ENCODE measurements at places on chromosomes 16 and 17. TPM values are rescaled to one million over a fixed set of nuclear protein-coding genes. Genes with fewer than 3 reads are reported as not detected.

- no peak for DNase-seq
Observed at GRCh38 chr17:42169351-42169750, 11.6 kb downstream of the KCNH4 start.

DNA sequence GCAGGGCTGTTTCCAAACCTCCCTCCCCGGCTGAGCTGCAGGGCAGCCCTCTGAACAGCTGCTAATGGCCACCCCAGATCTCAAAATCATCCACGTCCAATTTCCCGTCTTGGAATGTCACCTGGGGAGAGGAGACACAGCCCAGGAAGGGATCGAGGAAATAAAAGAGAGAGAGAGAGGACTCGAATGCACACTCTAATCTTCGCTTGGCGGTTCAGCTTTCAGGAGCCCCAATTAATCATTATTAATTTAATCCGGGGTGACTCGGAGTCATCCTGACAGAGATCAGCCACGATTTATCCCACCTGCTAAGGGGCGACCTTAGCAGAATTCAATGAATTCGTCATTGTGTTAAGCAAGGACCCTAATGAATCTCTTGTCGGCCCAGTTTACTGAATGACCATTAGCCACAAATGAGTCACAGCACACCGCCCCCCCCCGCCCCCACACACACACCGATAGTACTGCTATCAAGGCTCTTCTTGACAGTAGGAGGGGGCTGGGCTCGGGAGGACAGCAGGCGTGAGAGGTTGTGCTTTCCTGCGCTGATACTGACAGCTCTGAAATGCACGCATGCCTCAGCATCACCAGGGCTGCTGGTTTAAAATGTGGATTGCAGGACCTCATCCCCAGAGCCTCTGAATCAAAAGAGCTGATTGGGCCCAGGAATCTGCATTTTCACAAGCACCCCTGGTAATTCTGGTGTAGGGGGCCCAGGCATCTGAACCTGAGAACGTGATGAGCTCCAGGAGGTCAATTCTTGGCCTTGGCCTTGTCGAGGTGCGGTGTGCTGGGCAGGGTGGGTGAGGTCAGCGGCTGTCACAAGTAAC is 190.0 kb upstream of the CIBAR2 start:
- peak; percentile 91 for DNase-seq

Gene TNK1
- total RNA-seq, result 0.66 TPM

DNA sequence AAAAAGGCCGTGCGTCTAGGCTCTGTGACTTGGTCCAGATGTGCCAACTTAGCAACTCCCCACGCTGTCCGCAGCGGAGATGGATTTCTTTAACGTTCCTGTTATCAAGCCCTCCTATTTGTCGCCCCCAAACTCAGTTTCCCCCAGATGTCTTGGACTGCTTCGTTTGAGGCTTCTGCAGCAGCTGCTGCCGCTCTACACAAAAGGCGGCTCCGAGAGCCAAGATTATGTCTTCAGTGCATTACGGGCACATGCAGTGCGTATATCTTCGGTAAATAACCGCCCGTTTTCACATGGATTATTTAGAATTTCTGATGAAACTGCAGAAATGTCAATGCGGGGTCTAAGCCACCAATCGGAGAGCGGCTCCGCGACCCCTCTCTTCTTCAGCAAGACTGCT is 240.6 kb upstream of the ZFHX3 start:
- DNase-seq, result peak; percentile 39

GRCh38 chr16:67773569-67774456 is 32.5 kb downstream of the RANBP10 start:
- DNase-seq, result peak; percentile 16

Gene KRTAP4-3
- not detected for total RNA-seq

Gene KRT17
- total RNA-seq, result 0.26 TPM

Gene EMP2
- 22.5 TPM for total RNA-seq

GRCh38 chr16:87344931-87345631 is 27.9 kb upstream of the C16orf95 start:
- DNase-seq, result peak; percentile 13

DNA sequence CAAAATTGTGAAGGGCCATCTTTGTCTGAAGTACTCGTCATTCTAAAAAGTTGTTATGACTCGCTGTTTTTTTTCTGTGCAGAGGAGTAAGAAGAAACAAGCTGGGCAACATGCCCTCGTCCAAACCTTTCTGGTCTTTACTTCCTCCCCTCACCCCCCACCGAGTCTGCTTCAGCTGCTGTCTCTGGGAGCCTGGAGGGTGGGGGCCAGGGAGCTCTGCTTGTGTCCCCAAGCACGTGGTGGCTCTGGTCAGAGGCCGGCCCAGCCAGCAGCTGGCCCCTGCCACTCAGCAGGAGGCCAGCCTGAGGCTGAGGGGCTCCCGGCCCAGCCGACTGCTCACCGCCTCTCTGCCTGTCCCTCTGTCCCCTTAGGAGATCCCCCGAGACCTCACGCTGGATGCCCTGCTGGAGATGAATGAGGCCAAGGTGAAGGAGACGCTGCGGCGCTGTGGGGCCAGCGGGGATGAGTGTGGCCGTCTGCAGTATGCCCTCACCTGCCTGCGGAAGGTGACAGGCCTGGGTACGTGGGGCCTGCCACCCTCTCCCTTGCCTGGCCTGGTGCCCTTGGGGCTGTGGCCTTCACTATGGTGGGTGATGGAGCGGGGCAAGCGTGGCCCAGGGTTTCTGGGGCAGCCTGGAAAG is 53.7 kb upstream of the LGALS9 start:
- DNase-seq, result peak; percentile 51

GRCh38 chr16:1319041-1319440 is 9.6 kb downstream of the UBE2I start:
- DNase-seq, result no peak

Gene CCL5
- not detected for total RNA-seq

- no peak for DNase-seq
Observed at GRCh38 chr17:34368196-34368945, 5.3 kb upstream of the CCL1 start.

Gene ZDHHC1
- total RNA-seq, result 4.4 TPM

Gene TTLL6
- under 0.01 TPM for total RNA-seq

Gene ABCA6
- total RNA-seq, result 23.1 TPM

Gene ASGR1
- 0.66 TPM for total RNA-seq

GRCh38 chr17:39014795-39015545 is 47.8 kb upstream of the FBXO47 start:
- no peak for DNase-seq

Gene CCL7
- total RNA-seq, result 0.33 TPM

DNA sequence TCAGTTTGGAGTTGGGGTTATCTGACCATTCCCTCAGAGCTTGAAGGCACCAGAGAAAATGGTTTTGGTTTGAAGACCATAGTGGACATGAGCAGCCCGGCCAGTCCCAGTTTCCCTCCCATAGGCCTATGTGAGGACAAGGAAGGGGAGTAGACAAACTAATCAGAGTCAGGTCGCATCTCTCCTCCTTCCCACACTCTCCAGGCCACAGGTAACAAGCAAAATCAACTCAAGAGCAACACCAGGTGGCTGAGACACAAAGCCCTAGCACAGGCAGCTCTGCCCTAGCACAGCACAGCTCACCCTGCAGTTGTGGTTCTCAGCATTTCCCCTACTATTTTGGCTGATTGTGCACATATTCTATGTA is 7.2 kb downstream of the SUPT4H1 start:
- no peak for DNase-seq

Gene TMEM114
- total RNA-seq, result not detected

Gene HAGHL
- 14.1 TPM for total RNA-seq

Data from fibroblast of lung (primary cell).